ENCODE measurements at places on chromosomes 2 and 18.

DNA sequence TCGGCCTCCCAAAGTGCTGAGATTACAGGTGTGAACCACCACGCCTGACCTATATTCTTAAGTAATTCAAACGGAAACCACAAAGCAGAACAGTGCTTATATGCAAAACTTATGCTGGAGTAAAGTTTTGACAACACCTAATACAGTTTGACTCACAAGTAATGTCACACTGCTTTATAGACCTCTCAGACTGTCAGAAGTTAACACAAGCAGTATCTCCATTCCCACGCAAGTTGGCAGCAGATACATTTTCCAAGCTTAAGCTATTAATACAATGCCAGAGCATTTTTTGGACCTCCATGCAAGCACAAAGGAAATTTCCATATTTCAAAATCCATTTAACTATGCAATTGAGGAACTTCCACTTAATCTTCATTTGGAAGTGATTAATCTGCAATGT lies 21.0 kb upstream of the SANBR start:
- no peak overlapping the region for H3K4me3 ChIP-seq
- peak overlapping the region; percentile 85 for H3K27ac ChIP-seq
- no peaks in the 10 kb centered on the region for H3K27me3 ChIP-seq
- DNase-seq, result no peak
- peaks cover 20% of the 10 kb centered on the region for H3K4me1 ChIP-seq
- H3K36me3 ChIP-seq, result no peaks in the 10 kb centered on the region

DNA sequence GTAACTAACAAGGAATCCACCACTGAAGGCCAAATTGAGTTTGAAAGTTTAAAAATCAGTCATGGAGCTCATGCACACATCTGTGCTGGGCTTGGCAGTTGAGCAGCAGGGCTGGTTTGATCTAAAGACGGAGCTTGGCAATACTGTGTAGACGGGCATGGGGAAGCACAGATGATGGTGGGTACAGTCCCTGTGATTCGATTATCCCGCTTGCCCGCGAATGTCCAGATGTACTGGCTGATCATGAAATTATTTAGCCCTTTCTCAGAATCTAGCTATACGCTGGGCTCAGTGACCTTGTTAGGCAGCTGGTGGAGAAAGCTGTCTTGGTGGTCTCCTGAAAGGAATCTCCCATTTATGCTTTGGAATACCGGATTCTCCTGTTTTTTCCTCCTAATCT lies 74.8 kb upstream of the SOX11 start:
- no peaks in the 10 kb centered on the region for H3K4me1 ChIP-seq
- no peak overlapping the region for H3K27ac ChIP-seq
- DNase-seq, result no peak
- H3K27me3 ChIP-seq, result no peaks in the 10 kb centered on the region
- H3K4me3 ChIP-seq, result no peak overlapping the region

DNA sequence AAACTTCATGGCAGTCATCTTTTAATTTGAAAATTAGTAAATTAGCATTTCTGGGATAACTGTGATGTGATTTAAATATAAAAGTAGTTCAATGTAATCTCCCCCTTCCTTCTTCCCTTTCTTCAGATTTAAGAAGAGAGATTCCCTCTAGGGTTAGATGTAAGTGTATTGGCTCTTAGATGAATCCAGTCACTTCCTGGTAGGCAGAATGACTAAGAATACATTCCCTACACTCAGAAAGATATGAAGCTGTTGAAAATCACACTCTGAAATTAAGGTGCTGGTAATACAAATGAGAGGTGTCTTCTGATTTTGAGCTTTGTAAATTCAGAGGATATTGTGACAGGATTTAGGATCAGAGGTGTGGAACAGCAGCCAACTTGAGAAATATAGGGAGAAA lies 71.6 kb downstream of the TDRD15 start:
- DNase-seq, result no peak
- peaks cover 6% of the 10 kb centered on the region for H3K27me3 ChIP-seq
- no peaks in the 10 kb centered on the region for H3K4me1 ChIP-seq

GRCh38 chr18:55932675-55933074 lies 344.7 kb upstream of the TCF4 start:
- H3K36me3 ChIP-seq, result no peaks in the 10 kb centered on the region
- H3K27me3 ChIP-seq, result no peaks in the 10 kb centered on the region
- no peak overlapping the region for H3K27ac ChIP-seq
- H3K4me3 ChIP-seq, result no peak overlapping the region
